ENCODE measurements at places on chromosomes 7 and 10.

GRCh38 chr7:98619450-98620321 lies 2.6 kb downstream of the NPTX2 start:
- no peak for DNase-seq

- DNase-seq = no peak
Measured at GRCh38 chr7:28510026-28510369, 97.7 kb downstream of the CREB5 start.

- no peak for DNase-seq
Measured at GRCh38 chr10:60155099-60155877, 234.4 kb downstream of the ANK3 start.

DNA sequence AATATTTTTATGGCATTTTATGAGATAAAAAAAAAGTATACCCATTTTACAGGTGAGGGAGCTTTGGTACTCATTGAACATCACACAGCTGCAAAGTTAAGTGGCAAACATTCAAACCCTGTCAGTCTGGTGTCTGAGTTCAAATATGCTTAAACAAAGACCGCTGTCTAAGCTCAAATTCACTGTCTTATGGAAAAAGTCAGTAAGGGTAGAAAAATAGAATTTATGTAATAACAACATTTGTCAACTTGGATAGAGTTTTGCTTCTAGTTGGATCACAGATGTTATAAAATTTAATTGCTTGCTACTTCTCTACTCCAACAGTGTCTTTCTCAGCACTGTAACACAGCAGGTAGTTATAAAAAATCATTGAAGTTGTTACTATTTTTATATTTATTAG lies 161.7 kb upstream of the CSTF2T start:
- no peak for DNase-seq

DNA sequence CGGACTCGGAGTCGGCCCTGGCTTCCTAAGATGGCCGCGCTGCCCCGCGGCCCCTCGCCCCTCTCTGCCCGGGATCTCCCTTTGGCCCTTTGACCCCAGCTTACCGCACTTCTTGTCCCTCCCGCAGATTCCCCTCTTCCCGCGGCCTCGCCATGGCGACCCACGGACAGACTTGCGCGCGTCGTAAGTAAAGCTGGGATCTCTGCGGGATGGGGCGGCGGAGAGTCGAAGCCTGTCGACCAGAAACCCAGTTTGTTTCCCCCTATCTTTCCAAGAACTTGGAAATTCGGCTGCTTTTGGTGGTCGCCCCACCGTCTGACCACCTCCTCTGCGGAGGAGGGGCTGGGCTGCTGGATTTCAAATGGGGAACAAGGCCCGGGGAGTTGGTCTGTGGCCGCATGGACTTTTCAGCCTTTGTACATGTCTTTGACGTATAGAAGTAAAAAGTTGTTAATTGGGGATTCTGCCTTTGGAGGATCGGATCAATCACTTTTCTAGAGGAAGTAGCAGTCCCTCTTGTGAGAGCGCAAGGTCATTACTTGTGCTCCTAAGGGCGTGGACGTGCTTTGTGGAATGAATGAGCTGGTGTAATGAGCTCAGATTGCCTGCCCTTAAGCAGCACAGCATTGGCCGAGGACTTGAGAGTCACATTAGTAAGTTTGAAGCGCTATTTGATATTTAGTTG lies 553 bp downstream of the VDAC2 start:
- DNase-seq = peak; percentile 38
